ENCODE measurements at places on chromosomes 3 and 15.

GRCh38 chr15:41884458-41884857 lies 9.4 kb downstream of the SPTBN5 start:
- DNase-seq: no peak

- DNase-seq: no peak
These were observed 146.6 kb downstream of the TBL1XR1 start for GRCh38 chr3:177050501-177051237.

DNA sequence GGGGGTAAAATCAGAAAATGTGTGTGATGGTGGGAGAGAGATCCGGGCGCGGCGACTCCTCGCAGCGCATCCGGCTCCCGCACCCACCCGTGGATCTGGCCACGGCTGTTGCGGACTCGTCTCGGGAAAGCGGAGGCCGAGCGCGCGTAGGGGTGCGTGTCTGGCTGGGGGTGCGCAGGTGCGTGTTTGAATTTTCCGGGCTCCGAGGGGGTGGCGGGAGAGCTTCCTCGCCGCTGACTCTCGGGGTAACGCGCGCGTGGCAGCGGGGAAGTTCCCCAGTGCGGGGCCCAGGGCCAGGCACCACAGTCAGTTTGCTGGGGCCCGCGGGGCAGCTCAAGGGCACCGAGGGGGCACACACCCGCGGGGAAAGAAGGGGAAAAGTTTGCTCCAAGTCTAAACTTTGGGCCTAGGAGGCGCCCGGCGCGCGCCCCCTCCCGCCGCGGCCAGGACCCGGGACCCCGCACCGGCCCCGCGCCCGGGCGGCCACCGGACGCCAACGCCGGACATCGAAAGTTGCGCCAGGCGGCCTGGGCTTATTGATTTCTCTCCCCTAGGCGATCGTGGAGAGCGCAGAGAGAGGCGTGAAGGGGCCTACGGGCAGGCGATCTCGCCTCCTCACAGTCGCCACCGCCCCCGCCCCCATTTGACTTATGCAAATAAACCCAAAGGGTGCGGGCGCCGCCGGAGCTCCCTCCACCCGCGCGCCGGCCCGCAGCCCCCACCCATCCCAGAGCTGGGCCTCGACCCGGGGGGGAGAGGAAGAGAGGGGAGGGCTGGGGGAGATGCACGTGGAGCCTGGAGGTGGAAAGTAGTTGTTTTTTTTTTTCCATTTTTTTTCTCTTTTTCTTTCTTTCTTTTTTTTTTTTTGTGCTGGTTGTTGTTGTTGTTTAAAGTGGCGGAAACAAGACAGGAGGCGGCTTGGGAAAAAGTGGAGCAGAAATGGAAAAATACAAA lies 639 bp downstream of the FOXP1 start:
- peak; percentile 26 for DNase-seq

DNA sequence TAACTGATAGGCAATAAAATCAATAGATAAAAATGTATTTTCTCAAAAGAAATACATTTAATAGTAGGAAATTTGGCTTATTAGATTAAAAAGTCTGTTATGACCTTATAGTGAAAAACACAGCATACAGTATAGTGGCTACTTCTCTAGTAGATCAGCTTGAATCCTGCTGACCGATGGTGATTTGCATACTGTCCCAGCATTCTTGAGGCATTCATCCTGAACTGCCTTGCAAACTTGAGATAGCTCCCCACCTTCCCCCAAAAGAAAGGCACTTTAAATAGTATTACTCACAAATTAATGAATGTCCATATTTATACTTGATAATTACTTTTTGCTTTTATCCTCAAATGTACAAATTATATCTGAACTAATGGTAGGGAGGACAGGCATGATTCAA lies 6.7 kb downstream of the CHMP2B start:
- no peak for DNase-seq

DNA sequence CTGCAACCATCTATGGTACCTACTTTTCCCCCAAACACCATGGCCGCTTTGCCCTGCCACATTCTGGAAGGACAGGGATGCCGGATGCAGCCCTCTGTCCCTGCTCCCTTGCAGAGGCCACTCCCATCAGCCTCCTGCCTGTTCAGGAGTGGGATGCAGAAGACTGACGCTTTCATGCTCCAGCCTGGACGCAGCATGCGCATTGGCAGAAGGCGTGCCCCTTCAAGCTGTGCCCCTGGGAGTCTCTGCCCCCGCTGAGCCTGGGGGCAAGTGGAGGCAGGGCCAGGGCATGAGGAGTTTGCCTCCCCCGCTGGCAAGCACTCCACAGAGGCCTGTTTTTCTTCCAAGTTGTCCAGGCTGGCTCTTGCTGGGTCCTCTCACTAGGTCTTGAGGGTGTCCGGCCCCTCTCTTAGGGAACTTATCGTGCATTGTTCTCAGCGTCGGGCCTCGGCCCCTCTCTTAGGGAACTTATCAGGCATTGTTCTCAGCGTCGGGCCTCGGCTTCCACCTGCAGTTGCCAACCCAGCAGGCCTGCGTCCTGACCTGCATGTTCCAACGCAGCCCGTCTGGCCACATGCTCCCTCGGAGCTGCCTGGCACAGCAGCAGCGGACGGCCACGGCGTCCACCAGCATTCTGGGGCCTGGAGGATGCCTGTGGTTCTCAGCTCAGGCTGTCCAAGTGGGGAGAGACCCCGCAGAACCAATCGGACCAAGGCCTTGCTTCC lies 14.6 kb upstream of the SNRPA1 start:
- DNase-seq: no peak
